ENCODE measurements at places on chromosomes 2 and 18.

- DNase-seq: no peak
These were observed 54.0 kb downstream of the ERBB4 start for GRCh38 chr2:212484563-212485080.

- DNase-seq: no peak
These were observed 31.7 kb downstream of the LPIN2 start for GRCh38 chr18:2981212-2981728.

DNA sequence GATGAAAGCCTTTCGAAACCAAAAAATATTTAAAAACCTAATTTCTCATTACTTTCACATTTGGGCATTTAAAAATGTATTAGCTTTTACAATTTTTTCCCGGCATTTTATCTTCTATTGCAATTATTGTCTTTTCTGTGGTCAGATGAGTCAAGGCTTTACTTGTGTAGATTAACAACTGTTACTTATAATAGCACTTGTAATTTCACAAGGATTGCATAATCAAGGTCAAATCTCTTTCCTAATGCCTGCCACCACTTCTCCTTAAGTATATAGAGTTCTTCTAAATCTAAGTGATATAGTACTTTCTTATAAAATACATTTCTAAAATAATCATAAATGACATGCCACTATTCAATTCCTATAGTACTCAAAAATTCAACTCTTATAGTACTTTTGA, 67.2 kb downstream of the SLC8A1 start:
- DNase-seq: no peak

DNA sequence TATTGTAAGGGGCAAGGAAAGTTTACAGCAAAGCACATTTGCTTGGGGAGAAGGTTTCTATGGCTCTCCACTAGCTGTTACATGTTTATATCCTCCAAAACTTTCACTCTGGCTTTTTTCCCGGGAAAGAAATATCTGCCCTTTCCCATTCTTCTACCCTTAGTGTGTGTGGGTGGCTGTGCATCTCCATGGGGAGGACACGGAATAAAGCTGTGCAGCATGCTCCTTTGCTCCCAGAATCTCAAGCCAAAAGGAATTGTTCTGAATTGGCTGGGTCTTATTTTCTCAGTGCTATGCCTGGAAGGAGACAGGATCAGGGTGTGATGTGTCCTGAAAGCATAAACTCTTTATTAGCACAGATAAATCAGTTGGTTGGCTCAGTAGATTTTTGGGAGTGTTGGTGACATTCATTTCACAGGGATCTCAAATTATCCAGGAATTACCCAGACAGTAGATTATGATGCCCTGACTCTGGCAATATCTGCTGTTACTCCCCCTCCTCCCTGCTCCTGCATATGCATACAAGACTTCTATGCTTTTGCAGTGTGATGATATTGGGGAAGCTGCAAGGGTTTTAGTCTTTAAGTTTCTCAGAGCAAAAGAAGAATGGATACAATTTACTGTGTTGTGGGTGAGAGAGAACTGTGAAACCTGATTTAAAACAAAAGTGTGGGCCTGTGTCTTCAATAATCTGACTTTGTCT, 63.1 kb downstream of the PARD3B start:
- DNase-seq: no peak

DNA sequence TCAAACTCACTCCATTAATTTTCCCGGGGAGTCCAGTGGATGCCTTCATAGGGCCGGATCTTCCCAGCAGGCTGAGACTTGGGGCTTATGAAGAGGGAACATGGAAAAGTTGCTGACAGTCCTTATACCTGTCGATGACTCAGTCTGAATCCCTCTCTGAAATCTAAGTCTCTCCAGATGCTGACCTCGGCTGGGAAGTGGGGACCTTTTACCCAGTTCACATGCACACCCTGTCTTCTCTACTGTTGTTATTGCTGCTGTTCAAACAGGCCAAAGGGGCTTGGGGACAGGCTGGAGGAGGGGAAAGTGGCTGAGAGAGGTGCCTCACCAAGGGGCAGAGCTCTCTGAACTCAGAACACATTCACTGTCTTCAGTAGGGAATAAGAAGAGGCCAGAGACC, 4.1 kb upstream of the TNP1 start:
- DNase-seq: no peak

DNA sequence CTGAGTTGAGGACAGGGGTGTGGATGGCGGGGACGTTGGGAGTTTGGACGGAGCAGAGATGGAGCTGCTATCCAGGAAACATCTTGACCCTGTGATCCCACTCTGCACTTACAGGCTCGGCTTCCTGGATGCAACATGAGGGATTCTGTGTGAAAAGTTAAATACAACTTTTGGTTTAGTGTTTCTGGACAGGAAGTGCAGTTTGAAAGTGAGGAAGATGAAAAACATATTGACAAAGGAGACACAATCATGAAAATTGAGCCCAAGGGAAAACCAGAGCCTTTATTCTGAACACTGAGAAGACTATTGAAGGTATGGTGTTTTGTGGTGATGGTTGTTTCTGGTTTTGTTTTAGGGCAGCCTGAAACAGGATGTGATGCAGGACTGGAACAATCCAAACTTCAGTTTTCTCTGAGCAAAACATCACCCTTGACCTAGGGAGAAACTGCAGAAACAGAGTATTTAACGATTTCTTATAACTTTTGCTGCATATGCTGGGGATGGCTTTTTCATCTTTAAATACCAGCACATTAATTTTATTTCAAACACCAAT, 76.5 kb upstream of the RFX8 start:
- no peak for DNase-seq

DNA sequence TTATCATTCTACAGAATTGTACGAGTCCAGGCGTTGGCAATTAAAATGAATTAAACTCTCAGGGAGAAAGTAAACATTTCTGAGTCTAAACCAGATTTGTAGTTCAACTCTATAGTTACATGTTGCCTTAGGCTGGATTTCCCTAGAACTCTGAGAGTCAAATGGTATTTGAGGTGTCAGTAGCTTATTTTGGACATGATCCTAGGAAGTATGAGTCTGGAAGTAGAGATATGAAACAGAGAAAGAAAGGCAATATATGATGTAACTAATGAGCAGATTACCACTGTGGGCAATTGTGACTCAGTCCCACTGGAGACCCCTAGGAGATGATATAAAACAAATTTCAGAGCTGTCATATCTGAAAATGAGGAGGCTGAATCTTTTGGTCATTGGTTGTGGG, 199.1 kb upstream of the UBE2E3 start:
- no peak for DNase-seq

- no peak for DNase-seq
These were observed 6.6 kb upstream of the ASAP2 start for GRCh38 chr2:9199716-9200632.

DNA sequence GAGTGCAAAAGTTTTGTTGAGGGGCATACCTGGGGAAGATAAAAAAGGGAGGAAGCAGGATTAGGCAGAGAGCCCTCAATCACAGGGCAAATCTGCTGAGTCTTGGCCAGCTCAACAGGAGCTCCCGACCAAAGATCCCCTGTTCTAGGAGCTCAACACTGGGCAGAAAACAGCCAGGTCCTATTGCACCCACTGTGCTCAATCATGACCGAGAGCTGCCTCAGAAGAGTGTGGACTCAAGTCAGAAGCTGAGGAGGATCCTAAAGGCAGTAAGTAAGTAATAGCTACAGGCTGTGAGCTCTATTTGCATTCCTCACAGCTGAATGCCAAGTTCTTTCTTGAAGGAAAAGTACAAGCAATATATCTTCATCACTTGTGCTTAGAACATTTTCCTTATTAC, 334.4 kb upstream of the NRP2 start:
- no peak for DNase-seq

- DNase-seq: no peak
These were observed 221.6 kb downstream of the CYP26B1 start for GRCh38 chr2:71926089-71926447.

GRCh38 chr2:226963528-226963927, 127.7 kb downstream of the RHBDD1 start:
- DNase-seq: no peak

GRCh38 chr2:182593394-182593975, 122.6 kb upstream of the DNAJC10 start:
- no peak for DNase-seq

- no peak for DNase-seq
These were observed 31.7 kb downstream of the SULT1C2 start for GRCh38 chr2:108320326-108320922.

GRCh38 chr18:63971320-63972001, 1.6 kb downstream of the SERPINB8 start:
- DNase-seq: no peak

GRCh38 chr2:71772510-71773172, 319.3 kb downstream of the DYSF start:
- no peak for DNase-seq

GRCh38 chr2:31920962-31921361, 89.8 kb downstream of the MEMO1 start:
- DNase-seq: no peak

DNA sequence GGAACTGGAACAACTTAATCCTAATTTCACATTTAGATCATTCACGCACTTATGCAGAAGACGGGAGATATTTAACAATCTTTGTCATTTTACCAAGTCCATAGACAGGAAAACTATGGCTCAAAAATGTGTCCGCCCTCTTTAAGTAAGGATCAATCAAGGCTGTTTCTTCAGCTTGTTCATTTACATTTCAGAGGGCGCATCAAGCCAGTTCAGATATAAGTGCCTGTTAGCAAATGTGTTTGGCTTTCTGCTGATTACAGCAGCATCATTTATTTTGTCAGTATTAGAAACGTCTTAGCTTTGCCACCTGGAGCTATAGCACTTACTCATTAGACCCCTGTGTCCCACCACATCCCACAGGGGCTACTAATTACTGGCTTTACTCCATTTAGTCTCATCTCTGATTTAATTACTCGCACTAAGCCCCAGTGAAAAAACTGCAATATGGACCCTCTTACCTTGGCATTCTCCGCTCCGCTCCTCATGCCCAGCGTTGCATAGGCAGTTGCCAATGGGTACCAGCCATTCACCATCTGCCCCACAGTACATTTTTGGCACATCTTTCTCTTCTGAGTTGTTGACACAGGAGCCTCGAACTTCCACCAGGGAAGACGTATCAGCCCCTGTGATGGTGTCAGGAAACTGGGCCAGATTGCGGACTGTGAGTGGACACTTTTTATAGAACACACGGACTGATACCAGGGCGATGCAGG, 8.7 kb downstream of the EPHA4 start:
- no peak for DNase-seq

- DNase-seq: no peak
These were observed 13.1 kb downstream of the TMEM18 start for GRCh38 chr2:664063-664462.

GRCh38 chr2:218074031-218074430, 5.0 kb downstream of the RUFY4 start:
- no peak for DNase-seq

GRCh38 chr2:12510070-12510469, 206.7 kb upstream of the TRIB2 start:
- no peak for DNase-seq

GRCh38 chr2:120348134-120348736, 2.3 kb downstream of the INHBB start:
- no peak for DNase-seq

DNA sequence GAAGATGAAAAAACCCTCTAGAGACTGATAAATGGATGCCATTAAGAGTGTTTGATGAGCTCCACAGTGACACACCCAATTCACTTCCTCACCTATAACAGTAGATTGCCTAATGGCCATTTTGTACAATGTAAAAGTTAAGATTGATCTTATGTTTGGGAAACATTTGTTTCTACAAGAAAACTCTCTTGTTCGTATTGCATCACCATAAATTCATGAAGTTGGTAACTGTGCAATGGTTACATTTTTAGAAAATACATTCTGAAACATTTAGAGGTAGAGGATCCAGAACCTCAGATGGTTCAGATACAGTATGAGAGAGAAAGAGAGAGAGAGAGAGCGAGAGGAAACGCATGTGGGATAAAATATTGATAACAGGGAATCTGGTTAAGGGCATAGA, 31.8 kb downstream of the DAPL1 start:
- no peak for DNase-seq

- no peak for DNase-seq
These were observed 33.3 kb downstream of the NPAS2 start for GRCh38 chr2:100852999-100853908.

DNA sequence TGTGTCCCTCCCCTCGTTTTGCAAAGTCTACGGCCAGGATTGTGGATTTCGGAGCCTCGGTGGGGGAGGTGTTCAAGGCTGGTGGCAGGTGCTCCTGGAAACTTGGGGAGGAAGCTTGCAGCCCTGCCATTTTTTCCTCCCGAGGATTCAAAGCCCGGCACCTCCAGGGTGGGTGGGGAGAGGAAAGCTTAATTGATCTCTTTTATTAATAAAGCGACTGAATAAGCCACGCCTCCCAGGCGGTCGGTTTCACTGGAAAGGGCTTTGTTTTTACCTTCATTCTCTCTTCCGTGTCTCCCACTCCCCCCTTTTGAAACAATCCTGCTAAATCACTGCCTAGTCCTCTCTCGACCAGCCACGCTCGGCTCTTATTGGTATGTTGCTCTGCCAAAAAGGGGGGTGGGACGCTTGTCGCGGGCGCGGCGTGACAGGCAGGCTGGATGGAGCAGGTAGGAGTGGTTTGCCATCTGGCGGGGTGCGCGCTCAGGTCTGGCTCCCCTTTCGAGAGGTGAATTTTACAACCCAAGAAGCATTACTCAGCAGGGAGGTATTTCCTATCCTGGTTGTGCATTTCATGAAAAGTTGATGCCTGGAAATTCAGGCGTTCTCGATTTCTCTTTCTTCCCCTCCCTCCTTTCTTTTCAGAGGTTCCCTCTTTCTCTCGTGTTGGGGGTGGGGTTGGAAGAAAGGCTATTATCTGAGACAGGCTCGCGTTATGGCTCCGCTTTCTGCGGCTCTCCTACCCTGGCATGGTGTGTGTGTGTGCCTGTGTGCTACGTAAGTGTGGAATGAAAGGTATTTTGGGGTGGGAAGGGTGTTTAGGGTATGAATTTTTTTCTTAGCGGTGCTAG, 1.4 kb downstream of the NEDD4L start:
- peak; percentile 7 for DNase-seq

DNA sequence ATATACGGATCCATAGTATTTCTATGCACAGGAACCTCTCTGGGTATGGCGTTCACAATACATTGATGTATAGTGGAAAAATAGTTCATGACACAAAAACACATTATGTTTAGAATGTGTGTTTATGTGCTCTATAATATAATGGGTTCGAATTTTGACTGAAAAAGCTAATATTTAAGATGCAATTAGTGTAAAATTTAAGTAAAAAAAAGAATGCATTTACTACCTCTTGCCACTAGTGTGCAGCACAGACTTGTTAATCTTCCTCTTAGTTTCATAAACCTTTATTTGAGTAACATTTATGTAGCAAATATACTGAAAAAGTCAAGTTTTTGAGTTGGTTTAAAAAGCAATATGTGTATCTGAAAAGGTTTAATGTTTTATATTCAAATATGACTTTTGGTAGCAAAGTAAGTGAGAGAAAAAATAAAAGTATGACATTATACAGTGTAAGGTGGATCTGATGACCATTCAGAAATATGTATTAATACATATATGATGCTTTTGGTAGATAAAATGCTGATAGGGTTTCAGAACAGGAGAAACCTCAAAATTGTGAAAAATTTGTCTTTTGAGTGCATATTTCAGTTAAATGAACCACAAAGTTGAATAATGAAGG, 49.4 kb downstream of the CCDC102B start:
- no peak for DNase-seq

- DNase-seq: no peak
These were observed 295.4 kb downstream of the ZEB2 start for GRCh38 chr2:144224472-144224871.

All from stimulated activated CD8-positive, alpha-beta memory T cell treated with anti-CD3 and anti-CD28 coated beads, Interleukin-12 subunit alpha, Interleukin-12 subunit beta, amount 100 ng/mL, for 4 hours (primary cell).